GM18507 (cell line): ENCODE measurements at places on chromosomes 3 and 15.

- DNase-seq: no peak
Observed at GRCh38 chr3:32280262-32280910, 41.9 kb downstream of the CMTM8 start.

DNA sequence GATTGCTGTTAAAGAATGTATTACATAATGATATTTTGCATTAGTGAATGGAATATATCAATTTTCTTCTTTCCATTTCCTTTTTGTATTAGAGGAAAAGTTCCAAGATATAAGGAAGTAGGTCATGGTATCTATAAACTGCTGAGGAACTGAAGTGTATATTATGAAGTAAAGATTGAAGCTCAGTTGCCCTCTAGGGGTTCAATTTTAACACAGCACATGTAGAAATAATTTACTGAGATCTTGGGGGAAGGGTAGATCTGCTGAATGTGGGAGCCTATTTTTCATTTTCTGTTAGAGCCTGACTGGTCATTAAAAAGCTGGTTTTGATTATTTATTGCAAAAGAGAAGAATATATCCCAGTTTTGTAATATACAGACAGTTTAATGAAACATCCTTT lies 45.2 kb downstream of the CMC1 start:
- no peak for DNase-seq

GRCh38 chr15:47212222-47213010 lies 504.9 kb upstream of the SEMA6D start:
- no peak for DNase-seq

DNA sequence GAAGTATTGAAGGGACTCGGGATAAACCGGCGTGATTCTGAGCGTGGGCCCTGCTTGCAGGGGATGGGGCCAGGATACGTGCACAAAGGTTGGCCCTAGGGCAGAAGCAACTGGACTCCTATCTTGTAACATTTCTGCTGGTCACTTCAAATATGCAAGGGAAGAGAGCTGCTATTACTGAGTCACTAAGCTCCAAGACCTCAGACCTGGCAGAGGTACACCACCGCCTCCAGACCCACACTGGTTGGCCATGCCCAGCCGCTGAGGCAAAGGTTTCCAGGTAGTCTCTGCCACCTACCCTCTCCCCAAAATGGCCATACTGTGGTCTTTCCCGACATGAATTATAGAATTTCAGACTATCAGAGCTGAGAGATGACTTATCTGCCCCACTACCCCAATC lies 13.4 kb upstream of the STRA6 start:
- no peak for DNase-seq

- DNase-seq: no peak
Observed at GRCh38 chr3:180391001-180391400, 211.0 kb upstream of the TTC14 start.

- DNase-seq: no peak
Observed at GRCh38 chr3:127671523-127672428, 976 bp upstream of the ABTB1 start.
